ENCODE measurements at places on chromosomes 3 and 15.
A peak's percentile ranks its signal among the peaks of the same experiment; 100 is the strongest.

GRCh38 chr15:41872166-41872747 lies 21.6 kb downstream of the SPTBN5 start:
- no peak for DNase-seq

GRCh38 chr15:39918688-39919385 lies 1.2 kb downstream of the GPR176 start:
- DNase-seq: no peak

DNA sequence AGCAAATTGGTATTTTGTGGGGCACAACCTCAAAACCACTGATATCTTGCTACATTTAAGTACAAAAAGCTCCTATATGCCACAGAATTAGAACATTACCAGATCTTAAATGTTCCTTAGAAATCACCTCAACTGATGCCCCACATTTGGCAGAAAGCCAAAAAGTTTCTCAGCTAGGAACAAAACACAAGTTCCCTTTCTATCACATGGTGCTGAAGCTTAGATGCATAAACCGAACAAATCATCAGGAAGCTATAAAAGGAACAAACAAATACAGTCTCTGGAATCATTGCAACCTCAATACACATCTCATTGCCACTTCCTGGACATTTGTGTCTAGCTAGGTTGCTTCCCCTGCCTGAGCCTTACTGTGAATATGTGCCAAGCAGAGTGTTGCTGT lies 492.6 kb downstream of the LPP start:
- DNase-seq: no peak

DNA sequence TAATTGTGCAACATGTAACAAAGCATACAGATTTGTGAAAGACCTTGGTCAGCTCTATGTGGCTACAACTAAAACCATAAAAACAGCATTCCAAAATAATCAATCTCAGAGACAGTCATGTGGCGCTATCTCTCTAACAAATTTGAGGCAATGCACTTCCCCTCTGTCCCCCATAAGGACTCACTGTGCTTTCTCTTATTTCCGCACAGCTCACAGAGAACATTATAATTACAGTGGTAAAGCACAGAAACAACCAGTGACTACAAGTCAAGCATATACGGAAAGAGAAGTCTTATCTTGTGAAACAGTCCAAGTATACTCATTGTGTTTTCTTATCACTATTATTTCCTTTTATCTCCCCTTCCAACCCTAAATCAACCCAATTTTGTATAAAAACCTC lies 64.3 kb downstream of the RYK start:
- DNase-seq: no peak

- no peak for DNase-seq
Measured at GRCh38 chr15:98000249-98001203, 40.0 kb downstream of the ARRDC4 start.

- DNase-seq: no peak
Measured at GRCh38 chr15:45884289-45884688, 249.5 kb downstream of the SQOR start.

GRCh38 chr15:51126842-51127241 lies 32.1 kb upstream of the TNFAIP8L3 start:
- no peak for DNase-seq

GRCh38 chr3:54696313-54696712 lies 231.5 kb downstream of the LRTM1 start:
- no peak for DNase-seq

GRCh38 chr3:122660297-122660974 lies 20.2 kb upstream of the PARP14 start:
- peak; percentile 37 for DNase-seq

DNA sequence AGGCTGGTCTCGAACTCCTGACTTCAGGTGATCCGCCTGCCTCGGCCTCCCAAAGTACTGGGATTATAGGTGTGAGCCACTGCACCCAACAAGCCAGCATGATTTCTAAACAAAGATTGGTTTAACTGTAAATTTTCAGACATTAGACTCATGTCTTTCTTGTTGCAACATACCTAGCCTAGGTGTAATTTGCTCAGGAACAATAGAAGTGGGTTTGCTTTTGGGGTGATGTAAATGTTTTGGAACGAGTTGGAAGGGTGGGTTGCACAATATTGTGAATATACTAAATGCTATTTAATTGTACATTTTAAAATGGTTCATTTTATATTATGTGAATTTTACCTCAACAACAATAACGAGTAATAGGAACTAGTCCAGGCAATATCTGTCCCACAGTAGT lies 7.1 kb downstream of the CCR4 start:
- DNase-seq: no peak

DNA sequence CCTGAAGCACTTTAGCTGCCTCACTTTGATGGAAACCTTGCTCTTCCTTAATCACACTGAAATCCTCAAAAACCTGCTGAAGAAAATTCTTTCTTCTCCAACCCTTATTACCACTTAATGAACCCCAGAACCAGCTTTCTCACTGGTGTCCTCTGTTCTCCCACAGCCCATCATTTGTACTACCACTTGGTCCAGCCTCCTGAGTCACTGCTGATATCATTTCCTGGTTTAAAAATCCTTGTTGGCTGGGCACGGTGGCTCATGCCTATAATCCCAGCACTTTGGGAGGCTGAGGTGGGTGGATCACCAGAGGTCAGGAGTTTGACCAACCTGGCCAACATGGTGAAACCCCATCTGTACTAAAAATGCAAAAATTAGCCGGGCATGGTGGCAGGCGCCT lies 418.6 kb upstream of the KCNMB2 start:
- no peak for DNase-seq

GRCh38 chr15:70882361-70882760 lies 9.9 kb downstream of the THAP10 start:
- no peak for DNase-seq

All from ELF-1 (cell line).